ENCODE measurements at places on chromosomes 5 and 9.

GRCh38 chr9:125743682-125744428 is 3.3 kb upstream of the PBX3 start:
- no peak for DNase-seq

- no peak for DNase-seq
Measured at GRCh38 chr9:89418882-89419640, 78.9 kb downstream of the SEMA4D start.

DNA sequence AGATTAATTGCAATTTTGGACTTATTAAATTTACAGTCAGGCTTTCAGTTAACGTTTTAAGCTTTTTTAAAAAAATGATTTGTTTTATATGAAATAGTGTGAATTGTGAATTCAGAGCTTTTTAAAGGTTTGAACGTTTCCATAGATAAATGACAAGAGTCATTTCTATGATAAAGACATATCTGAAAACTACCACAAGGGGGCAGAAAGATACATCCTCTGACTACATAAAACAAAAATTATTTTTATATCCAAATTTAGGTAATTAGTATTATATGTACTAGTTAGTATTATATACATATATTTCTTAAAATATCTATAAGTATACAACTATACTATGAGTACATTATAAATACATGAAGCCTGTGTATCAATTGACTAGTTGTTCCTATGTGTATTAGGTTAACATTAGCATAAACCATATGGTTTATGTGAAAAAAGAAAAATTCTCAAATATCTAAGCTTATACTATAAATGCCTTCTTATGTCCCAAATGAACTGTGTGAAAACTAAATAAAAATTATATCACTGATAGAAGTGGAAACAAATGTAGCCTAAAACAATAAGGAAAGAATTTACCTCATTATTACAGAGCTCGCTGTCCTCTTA is 155.2 kb downstream of the MEF2C start:
- DNase-seq: no peak

DNA sequence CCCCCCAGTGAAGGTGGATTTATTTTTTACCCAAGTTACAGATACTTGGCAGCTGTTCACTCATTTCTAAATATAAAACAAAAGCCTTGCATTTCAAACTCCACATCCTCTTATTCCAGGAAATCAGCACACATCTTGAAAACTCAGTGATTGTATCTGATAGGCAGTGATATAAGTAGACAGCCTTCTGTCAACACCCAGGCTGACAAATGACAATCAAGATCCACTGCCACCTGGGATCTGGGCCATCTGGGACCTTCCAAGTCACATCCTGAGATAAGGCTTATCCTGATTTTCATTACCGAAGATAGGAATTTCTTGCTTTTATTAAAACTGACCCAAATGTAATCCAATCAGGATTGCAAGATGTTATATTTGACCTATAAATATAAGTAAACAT is 201.3 kb upstream of the PUM3 start:
- no peak for DNase-seq

DNA sequence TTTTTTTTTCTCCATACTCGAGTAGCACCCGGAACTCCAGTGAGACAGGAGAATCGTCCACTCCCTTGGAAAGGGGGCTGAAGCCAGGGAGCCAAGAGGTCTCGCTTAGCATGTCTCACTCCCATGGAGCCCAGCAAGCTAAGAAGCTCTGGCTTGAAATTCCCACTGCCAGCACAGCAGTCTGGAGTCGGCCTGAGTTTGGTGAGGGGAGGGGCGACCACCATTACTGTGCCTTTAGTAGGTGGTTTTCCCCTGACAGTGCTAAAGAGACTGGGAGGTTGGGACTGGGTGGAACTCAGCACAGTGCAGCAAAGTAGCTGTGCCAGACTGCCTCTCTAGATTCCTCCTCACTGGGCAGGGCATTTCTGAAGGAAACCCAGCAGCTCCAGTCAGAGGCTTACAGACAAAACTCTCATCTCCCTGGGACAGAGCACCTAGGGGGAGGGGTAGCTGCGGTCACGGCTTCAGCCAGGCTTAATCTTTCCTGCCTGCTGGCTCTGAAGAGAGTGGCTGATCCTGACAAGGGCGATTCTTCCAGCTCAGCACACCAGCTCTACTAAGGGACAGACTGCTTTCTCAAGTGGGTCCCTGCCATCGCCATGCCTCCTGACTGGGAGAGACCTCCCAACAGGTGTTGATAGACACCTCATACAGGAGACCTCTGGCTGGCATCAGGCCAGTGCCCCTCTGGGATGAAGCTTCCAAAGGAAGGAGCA is 414.5 kb upstream of the ZNF608 start:
- no peak for DNase-seq

DNA sequence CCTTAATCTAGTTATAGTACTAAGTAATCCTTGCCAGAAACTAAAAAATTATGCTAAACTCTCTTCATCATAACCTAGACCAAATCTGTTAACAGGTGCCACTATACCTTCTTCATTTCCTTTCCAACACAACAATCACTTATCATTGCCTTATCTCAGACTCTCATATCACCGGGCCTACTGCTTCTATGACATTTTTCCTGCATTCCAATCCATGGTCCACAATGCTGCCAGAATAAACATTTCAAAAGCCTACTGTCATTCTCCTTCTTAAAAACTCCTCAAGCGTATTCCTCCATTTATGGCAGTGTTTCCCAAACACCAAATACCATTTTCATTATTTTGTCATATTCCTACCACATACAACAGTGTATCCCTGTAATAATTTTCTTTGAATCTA is 6.5 kb downstream of the PPP6C start:
- DNase-seq: no peak

- DNase-seq: no peak
Measured at GRCh38 chr5:81768935-81769452, 18.1 kb upstream of the SSBP2 start.

GRCh38 chr5:91212714-91213092 is 170.4 kb downstream of the ARRDC3 start:
- no peak for DNase-seq

GRCh38 chr5:131767891-131768290 is 28.9 kb downstream of the FNIP1 start:
- no peak for DNase-seq

GRCh38 chr9:2180704-2181103 is 165.6 kb downstream of the SMARCA2 start:
- DNase-seq: no peak

- DNase-seq: no peak
Measured at GRCh38 chr9:104864675-104865104, 63.3 kb downstream of the ABCA1 start.

DNA sequence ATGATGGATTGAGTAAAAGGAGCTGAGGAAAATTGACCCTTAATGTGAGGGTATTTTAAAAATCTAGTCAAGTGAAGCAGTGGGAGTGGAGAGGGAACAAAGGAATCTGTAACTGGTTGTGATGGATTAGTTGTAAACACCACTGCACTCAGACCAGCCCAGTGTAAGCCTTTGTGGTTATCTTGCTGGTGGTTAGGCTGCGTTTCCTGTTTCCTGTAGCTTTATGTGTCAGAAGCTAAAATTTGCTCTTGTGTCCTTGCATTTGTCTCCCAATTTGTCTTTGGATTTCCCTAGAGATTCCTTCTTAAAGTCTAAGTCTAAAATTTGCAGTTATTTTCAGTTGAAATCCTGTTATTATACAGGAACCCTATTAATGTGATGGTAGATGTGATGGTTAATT is 6.3 kb downstream of the IFNA21 start:
- DNase-seq: no peak
